ENCODE measurements at places on chromosomes 16 and 17. TPM values are rescaled to one million over a fixed set of nuclear protein-coding genes. Genes with fewer than 3 reads are reported as not detected.

- no peak for DNase-seq
Measured at GRCh38 chr17:63029541-63029940, 63.5 kb downstream of the TANC2 start.

DNA sequence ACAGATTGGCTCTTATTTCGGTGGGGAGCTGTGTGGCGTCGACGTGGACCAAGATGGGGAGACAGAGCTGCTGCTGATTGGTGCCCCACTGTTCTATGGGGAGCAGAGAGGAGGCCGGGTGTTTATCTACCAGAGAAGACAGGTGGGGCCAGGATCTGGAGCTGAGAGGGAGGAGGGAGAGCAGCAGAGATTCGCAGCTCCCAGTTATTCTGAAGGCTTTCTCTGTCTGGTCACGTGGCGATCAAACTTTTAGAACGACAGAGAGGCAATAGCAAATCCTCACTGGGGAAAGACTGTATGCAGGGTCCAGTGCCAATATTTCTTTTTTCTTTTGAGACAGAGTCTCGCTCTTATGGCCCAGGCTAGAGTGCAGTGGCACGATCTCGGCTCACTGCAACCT, 22.2 kb downstream of the ITGAL start:
- DNase-seq = no peak

DNA sequence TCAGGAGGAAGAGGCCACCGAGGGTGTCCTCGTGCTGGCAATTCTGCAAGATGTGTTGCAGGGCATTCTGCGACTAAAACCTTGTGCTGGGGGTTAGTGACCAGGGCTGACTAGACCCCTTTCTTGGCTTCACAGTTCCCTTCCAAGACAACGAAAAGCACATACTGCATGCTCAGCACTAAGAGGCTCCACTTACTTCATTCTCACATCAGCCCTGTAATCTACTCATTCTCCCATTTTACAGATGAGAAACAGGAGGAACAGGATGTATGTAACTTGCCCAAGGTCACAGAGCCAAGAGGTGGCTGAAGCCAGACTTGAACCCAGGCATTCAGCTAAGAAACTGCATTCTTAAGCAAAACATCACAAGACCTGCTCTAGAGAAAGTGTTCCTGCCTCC, 5.3 kb upstream of the PHOSPHO1 start:
- DNase-seq = no peak

DNA sequence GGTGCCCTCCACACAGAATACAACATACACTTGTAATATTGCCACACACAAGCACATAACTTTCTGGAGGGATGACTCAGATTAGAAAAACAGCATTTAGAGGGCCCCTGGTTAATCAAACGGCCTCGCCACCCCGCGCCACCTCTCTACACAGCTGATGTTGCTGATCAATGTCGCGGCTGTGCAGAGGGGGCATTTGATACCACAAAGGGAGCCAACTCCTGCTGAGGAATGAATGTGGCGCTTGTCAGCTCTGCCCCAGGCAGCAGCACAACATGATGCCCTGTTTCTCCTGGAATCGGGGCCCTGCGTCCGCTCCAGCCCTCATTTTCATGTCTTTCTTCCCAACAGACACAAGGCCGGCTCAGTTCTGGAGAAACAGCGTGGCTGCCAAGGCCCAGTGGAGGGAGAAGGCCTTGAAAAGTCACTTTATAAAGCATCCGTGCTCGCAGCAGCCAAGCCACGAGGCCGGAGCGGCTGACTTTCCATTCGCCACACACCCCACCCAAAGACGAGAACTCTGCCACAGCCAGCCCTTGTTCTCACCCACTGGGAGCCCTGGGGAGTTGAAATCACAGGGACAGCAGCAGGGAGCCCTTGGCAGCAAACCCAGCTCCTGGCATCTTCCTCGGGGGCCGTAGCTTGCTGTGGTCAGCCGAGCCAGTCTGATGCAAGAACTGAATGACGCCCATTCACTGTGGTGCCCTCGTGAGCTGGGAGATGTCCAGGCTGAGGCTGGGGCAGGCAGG, 65.6 kb downstream of the XYLT1 start:
- DNase-seq = peak; percentile 20

- no peak for DNase-seq
Measured at GRCh38 chr17:21089933-21090901, 36.5 kb upstream of the DHRS7B start.

GRCh38 chr16:53769787-53770186, 65.8 kb downstream of the FTO start:
- DNase-seq = no peak

GRCh38 chr16:3118204-3118790, 5.9 kb downstream of the ZNF205 start:
- no peak for DNase-seq

- DNase-seq = peak; percentile 72
Measured at GRCh38 chr16:75087375-75087979, 29.1 kb downstream of the LDHD start.

- no peak for DNase-seq
Measured at GRCh38 chr17:16484445-16485175, 7.4 kb downstream of the LRRC75A start.

- no peak for DNase-seq
Measured at GRCh38 chr17:52201767-52202519, 43.4 kb upstream of the CA10 start.

DNA sequence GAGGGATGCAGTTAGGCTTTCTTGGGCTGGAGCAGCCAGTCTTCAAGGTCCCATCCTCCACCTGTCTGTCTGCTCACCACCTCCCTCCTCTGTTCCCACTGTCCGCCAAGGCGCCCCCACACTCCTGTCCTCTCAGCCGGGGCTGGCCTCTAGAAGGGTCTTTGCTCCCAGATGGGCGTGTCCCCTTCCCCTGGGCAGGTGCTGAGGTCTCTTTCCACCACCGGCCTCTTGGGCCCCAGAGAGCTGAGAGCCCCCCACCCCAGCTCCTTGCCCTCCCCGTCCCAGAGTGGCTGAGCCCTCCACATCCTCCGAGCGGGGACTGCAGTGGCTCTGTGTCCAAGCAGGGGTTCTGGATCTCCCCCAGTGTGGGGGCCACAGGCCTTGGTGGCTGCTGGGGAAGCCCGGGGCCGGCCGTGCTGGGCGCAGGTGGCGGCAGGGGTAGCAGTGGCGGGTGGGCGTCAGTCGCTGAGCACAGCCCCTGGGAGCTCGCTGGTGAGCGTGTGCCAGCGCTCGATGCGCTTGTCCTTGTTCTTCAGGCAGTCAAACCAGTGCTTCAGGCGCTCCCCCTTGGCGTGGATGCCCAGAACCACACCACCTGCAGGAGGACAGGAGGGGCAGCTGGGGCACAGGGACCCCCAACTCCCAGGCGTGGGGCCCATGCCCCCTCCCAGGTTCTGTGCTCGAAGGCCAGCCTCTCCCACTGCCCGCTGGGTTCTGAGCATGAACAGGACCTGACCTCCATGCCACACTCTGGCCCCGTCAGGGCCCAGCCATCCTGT, 9.8 kb downstream of the SCGB1C2 start:
- DNase-seq = no peak

- peak; percentile 73 for DNase-seq
Measured at GRCh38 chr16:1812732-1813163, 13.9 kb downstream of the HAGH start.

The SEPTIN12 gene
- not detected for total RNA-seq

The SNX20 gene
- 4.2 TPM for total RNA-seq

The ATP2C2 gene
- total RNA-seq = 62.8 TPM
